Stimulated activated CD8-positive, alpha-beta memory T cell treated with anti-CD3 and anti-CD28 coated beads, Interleukin-7, amount 100 ng/mL, for 4 hours (primary cell): ENCODE measurements at places on chromosomes 16 and 17.

- no peak for DNase-seq
Measured at GRCh38 chr17:75933808-75934207, 7.0 kb downstream of the FBF1 start.

- DNase-seq, result no peak
Measured at GRCh38 chr17:68324114-68324513, 32.8 kb downstream of the ARSG start.

GRCh38 chr16:56519459-56520250 lies at the start of gene BBS2:
BBS2 (minus strand) TSS chr16:56520024; CDS start chr16:56519862, 162 bp downstream.
- DNase-seq, result peak; percentile 87

DNA sequence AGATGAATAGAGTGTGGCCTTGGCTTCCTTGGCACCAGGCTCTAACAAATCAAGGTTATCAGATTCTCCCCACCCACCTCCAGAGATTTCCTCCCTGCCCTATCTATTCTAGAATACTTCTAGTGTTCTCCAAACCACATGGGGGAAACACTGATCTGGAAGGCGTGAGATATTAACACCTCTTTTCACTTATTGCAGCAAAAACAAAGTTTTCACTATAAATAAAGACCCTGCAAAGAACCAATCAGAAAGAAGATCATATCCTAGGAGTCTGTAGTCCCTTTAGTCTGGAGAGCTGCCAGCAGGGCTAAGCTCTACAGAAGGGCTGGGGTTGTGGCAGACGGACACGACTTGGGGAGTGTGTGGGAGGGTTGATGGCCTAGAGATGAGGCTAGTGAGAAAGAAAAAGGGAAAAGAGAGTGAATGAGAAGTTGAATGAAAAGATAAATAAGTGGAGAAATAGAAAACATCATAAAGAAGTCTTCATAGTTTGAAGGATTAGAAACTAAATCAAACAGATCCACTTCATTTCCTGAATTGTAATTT lies 8.6 kb upstream of the SKAP1 start:
- DNase-seq, result no peak

DNA sequence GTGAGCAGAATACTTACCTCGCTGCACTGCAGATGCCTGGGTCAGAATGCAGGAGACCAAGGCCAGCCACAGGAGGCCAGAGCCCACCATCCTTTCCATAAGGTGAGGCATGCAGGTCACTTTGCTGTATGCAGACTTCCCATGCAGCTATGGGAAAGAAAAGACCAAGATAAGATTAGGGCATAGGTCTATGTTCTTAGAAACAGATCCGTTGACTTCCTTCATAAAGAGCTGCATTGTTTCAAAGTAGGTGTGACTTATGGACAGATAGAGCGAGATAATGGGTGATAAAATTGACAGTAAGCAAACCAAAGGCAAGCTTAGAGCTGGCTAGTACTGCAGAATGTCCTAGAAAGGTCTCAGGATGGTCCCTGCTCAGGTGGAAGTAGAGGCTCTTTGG lies 992 bp downstream of the GP2 start:
- no peak for DNase-seq

DNA sequence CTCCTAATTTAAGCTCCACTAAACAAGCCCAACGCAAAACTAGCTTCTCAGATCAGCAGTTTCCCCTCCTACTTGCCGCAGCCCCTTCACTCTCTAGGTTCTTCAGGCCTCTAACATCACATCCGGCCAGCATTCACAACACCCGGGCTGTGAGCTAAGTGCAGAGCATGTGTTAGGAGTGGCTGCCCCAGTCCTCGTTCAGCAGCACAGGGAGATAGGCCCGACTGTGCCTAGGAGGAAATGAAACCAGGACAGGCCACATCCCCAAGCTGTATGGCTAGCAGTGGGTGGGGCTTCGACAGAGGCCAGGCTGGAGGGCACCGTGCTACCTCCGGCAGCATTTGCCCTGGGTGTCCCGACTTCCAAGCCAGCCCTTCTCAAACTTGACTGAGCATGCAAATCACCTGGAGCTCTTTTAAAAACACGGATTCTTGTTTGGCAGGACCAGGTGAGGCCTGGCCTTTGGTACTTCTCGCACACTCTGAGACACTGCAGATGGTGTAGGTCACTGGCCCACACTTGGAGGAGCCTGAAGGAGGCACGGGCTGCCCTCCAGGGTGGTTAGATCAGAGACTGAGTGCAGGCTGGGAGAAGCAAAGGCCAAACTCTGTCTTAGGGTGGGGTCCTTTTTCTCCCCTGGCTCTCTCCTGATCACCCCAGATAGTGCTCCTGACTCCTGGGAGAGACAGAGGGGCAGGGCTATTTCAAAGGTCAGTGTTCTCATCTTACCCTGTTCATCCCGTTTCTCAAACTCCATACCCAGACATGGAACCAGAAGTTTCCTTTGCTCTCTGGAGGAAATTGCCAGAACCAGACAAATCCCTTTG lies 202.0 kb downstream of the C16orf78 start:
- DNase-seq, result no peak

GRCh38 chr16:85381738-85382592 lies 231.2 kb upstream of the GSE1 start:
- no peak for DNase-seq

- DNase-seq, result peak; percentile 48
Measured at GRCh38 chr16:84952335-84953189, 58.8 kb downstream of the ZDHHC7 start.

GRCh38 chr17:4950075-4950745 lies 709 bp upstream of the ENO3 start:
- DNase-seq, result no peak

DNA sequence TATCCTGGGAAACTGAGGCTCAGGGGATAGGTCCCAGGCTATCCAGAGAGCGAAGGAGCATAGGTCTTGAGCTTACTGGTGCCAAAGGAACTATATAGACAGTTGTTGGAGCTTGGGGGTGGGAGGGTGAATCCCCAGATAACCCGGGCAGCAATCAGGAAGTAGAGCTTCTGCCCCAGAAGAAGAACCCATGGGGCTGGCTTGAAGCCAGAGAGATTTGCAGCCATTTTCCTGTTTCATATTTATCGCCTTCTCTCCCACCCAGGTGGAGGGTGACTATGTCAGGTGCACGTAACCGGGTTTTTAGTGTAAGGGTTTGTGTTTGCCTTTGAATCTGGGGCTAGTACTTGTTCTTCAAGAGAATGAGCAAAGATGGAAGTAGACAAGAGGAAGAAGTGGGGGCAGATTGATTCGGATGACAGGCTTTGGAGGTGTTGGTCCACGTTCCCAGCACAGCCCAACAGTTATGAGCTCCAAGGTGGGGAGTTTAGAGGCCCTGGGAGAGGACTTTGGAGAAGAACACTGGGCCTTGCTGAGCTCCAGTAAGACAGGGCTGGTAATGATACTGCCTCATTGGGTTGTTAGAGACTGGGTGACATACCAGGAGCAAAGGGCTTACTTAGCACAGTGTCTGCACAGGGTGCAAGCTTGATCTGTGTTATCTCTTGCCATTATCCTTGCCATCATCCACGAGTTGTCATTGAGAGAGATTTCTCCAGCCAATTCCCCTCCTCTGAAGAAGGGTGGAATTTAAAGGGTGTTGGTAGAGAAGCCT lies 145.6 kb downstream of the CCDC182 start:
- DNase-seq, result no peak

DNA sequence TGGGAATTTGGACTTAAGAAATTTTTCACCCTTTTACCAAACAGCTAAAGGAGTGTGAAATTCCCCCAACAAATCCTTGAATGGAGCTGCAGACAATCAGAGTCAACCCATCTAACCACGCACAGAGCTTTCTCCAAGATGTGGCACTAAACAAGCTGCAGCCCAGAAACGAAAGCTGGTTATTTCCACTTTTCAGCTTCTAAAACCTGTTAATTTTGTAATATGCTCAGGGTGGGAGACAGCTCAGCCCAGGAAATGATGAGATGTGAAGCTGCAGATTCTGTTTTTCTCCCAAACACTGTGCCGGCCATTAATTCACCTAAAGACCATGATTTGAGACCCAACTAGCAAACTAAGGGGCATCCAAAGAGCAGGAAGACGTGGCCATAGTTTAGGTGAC lies 33.2 kb upstream of the ABR start:
- no peak for DNase-seq

- DNase-seq, result no peak
Measured at GRCh38 chr16:49382916-49383315, 9.3 kb downstream of the C16orf78 start.

DNA sequence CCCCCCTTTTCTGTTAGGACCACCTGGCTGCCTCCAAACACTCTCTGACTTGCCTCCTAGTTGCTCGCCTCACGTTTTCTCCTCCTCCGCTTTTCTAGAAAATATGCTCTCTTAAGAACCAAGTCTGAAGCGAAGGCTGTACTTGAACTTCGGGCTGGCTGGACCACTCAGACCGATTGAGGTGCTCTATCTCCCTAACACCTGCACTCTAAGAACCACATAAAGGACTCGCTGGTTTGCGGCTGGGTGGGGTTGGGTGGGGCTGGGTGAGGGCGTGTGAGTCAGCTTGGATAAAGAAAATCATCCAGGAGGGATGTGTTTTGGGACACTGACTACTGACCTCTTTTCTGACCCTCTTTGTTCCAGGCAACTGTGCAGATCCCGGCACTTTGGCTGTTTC lies 22.9 kb upstream of the TMEM220 start:
- DNase-seq, result no peak

DNA sequence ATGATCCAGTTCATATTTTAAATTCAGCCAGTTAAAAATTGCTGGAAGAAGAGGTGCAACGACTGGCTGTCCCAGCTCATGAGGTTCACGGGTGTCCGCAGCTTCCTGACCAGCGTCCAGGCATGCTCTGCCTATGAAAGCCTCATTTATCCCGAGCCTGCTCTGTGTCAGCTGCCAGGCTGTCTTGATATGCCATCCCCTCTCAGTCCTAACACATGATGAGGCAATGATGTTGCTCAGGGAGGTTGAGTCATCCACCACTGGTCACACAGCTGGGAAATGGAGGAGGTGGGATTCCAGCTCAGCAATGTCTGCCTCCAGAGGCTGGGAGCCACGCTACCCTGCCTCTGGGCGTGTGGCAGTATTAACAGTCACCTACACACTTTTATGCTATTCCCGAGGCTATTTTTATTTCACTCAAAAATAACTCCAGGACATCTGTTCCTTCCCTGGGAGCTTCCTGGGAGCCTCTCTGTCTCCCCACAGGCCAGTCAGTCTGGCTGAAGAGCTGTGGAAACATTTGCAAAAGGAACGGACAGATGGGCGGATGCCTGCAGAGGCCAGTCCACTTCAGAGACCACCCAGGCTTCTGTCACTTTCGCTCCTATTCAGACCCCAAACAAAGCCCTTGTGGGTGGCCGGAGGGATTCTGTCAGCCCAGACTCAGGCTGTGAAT lies 22.5 kb downstream of the RAB11FIP4 start:
- no peak for DNase-seq

DNA sequence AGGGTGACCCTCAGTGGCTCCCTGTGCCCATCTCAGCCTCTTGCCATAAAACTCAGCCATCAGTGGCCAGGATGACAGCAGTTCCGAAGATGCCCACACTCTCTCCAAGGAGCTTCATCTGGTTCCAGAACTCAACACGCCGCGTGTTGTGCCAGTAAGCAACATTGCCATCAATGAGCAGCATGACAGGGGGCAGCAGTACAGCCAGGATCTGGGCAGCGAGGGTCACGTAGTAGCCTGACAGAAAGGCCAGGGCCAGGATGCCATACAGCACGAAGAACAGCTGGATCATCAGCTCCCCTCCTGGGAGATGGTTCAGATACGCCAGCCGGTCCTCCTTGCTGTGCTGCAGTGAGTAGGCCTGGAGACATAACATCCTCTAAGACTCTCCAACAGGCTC lies 2.9 kb downstream of the TMEM101 start:
- no peak for DNase-seq

- no peak for DNase-seq
Measured at GRCh38 chr17:59406808-59407381, 75.4 kb downstream of the YPEL2 start.

DNA sequence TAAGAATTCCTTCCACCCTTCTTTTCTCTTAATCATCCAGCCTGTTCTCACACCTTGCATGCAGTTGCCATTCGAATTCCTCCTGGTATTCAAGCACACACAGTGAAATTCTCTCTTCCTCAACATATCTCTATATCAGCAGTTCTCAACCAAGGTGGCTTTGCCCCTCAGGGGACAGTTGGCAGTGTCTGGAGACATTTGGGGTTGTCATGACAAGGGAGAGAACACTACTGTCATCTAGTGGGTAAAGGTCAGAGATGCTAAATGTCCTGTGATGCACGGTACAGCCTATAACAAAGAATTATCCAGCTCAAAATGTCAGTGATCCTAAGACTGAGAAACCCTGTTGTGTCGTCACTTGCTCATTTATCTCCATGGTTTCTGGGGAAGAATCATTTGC lies 94.8 kb upstream of the CPHXL start:
- no peak for DNase-seq

GRCh38 chr16:83215406-83216001 lies 588.7 kb downstream of the CDH13 start:
- DNase-seq, result no peak
